ENCODE measurements at places on chromosomes 7 and 10. TPM values are rescaled to one million over a fixed set of nuclear protein-coding genes. Genes with fewer than 3 reads are reported as not detected.

DNA sequence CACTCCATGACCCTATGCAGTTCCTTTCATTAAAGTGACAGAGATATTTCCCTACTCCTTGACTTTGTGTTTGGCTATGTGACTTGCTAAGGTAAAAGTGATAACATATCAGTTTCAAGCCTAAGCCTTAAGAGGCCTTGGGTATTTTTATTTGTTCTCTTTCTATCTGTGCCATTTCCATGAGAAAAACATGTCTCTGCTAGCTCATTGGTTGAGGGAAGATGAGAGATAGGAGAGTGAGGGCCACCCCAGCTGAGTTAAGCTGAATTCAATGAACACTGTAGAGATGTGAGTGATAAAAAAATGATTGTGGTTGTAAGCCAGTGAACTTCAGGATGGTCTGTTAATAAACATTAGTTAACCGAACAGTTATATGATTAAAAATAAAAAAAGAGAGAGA lies 13.4 kb downstream of the TASOR2 start:
- no peak for DNase-seq

The GARS1 gene
- total RNA-seq, result 33.5 TPM

DNA sequence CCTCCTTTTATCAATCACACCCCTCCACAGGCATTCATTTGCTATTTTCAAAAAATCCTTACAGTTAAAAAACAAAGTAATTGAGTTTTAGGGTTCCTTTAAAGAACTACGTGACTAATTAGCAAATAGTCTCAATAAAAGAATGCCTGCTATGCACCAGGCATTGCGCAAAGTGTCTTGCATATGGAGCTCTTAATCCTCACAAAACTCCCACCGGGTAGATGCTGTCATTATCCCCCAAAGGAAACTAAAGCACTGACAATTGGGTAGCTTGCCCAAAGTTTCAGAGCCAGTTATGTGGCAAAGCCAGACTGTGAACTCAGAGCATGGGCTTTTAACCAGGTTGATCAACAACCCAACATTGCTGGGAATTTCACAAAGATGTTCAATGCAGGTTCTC lies 305.7 kb downstream of the ELMO1 start:
- no peak for DNase-seq

DNA sequence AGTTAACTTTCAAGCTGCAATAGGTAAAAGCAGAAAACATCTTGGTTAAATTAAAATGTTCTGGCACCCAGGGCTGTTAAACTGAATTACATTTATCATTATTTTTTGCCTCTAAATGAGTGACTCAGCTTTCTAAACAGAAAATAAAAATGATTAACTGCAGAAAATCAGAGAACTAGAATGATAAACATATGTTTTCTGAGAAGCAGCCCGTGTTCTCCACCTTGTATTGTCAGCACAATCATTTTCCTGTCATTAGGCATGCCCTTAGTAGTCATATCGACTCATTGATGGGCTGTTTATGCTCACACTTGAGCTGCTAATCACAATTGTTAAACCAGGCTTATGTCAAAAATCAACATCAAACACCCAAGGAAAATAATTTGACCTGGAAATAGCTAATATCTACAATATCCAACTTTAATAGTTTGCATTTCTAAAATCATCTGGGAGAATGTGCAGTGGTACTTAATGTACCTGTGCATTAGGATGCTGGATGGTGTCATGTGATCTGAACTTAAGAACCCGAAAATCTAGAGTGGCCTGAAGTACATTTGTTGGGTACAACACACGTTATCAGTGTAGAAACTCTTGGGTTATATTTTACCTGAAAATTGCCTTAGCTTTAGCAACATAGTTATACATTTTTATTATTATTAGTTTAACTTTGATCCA lies 2.3 kb downstream of the MDFIC start:
- no peak for DNase-seq

DNA sequence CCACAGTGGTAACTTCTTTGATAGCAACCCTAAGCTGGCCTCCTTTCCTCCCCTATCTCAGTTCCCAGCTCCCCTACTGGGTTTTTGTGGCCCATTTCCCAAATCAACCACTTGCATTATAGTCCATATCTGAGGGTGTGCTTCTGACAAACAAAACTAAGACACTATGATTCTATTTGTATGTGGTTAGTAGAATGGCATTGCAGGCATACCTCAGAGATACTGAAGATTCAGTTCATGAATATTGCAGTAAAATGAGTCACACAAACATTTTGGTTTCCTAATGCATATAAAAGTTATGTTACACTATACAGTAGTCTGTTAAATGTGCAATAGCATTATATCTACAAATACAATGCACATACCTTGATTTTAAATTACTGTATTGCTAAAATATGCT lies 15.4 kb upstream of the TMEM243 start:
- no peak for DNase-seq

The EZH2 gene
- total RNA-seq, result 2.3 TPM
